A172 (cell line): ENCODE measurements at places on chromosomes 16 and 17.

GRCh38 chr16:79107301-79107700 lies 493.2 kb downstream of the MAF start:
- no peak for DNase-seq

GRCh38 chr17:68470961-68471360 lies 13.7 kb upstream of the WIPI1 start:
- no peak for DNase-seq

DNA sequence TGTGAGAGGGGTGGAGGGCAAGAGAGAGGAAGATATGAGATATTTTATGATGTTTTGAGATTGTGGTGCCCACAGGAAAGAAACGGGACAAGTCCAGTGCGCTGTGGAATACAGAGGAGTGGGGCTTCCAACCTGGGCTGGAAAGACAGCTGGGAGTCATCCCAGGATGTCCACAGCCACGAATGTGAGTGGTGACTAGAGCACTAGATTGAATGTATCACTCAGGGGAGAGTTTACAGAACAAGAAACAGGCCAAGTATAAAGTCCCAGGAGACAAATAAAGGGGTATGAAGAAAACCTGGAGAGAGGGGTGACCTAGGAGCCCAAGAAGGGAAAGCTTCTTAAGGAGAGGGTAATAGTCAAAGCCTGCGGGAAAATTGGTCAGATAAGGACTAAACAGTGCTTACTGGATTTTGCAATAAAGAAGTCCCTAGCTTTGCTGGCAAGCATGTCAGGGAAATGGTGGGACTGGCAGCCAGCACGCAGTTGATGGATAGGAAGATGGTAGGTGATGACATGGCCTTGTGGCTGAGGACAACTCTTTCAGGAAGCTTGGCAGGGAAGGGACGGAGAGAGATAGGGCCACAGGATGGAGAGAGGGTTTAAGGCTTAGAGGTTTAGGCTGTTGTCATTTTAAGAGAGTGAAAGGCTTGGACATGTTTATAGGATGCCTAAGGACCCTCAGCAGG lies 114.5 kb downstream of the AXIN2 start:
- no peak for DNase-seq

- DNase-seq: peak; percentile 90
Measured at GRCh38 chr17:37493249-37494027, 3.7 kb downstream of the DUSP14 start.

DNA sequence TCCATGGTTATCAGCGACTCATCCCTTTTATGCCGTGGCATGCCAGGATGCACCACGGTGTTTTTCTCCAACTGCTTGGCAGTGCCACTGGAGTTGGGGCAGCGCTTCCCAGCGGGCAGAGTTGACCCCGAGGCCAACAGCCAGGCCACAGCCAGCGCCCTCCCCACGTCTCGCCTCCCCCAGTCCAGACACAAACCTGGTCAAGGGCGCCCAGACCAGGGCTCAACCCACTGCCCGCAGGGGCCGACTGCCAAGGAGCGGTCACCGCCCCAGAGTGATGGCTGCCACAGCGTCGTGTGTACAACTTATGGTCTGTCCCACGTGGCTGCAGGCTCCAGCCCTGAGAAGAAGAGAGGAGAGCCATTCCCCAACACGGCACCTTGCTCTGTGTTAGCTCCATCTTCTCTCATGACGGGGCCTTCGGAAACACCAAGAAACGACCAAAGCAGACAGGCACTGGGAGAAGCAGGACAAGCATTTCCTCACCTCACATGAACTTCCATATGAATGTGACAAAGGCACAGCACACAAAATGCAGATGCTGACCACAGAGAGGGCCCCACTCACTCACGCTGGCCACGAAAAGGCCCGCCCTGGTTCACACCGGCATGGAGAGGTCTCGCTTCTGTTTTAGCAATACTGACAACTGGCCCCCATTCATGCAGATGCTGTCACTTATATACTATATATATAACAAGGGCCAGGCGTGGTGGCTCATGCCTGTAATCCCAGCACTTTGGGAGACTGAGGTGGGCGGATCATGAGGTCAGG lies 27.0 kb downstream of the AXIN1 start:
- DNase-seq: no peak

DNA sequence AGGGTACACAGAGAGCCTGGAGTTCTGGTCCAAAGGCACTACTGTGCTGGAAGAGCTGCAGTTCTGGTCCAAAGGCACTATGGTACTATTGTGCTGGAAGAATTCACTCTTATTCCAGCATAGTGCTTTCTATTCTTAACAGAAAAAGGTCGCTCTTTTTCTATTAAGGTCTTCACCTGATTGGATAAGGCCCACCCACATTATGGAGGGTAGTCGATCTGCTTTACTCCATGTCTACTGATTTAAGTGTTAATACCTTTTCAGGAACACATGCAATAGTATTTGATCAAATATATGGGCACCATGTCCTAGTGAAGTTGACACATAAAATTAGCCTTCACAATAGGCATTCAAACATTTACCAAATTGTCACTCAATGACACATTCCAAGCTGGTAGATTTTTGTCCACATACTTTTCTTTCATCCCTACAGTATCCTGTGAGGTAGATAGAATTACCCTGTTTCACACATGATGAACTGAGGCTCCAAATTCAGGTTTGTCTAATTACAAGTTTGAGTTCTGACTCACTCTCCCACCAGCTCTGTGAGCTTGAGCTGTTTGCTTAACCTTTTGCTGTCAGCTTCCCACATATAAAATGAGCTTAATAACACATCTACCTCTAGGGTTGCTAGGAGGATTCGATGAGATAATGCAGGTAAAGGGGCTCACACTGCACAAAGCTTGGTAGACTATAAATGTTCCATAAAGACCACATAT lies 129.9 kb downstream of the AIPL1 start:
- DNase-seq: no peak
